Suppressor macrophage (primary cell): ENCODE measurements at places on chromosomes 12 and 14.

DNA sequence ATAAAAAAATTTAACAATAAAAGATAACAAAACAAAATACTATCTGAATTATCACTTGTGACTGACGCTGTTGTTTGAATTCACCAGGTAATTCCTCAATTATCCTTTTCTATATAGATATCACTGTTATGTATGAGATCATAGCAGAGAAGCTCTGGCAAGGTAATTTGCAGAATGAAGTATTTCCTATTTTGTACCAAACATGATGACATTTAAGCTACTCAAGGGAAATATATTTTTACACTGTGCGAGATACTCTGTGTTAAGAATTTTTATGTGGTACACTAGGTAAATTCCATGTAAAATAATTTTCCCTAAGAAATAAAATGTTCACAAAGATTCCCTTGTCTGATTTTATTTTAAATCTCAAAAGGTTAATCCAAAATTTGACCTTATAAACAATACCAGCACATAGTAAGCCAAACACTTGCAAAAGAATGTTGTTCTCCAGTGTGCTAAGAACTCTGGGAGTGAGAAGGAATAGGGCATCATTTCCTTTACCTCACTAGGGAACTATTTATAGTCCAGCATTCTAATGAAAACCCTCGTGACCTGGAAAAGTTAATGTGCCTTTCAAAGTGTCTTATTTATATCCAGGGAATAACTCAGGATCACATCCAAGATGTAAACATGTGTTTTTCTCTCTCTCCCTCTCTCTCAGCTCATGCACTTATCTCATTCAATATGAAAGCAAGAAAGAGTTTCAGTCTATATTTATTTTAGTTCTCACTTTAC, 115.2 kb upstream of the RAP1B start:
- no peak for DNase-seq

DNA sequence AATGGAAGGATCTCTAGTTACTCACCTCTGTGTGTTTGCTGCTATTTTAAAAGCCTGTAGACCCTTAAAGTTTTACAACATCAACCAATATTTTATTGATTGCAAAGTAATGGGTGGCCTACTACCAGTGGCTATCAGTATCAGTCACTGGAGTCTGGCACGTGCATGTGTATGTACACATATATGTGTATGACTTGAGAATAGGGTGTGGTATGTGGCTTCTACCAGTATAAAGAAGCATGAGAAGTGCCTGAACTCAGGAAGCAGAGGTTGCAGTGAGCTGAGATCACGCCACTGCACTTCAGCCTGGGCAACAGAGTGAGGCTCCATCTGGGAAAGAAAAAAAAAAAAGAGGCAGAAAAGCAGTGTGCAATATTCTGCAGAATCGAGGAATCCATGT, 45.5 kb upstream of the GAS2L3 start:
- DNase-seq, result no peak

GRCh38 chr12:94211021-94211420, 62.6 kb downstream of the PLXNC1 start:
- no peak for DNase-seq

- no peak for DNase-seq
Measured at GRCh38 chr14:100294963-100295330, 11.3 kb downstream of the SLC25A29 start.

- DNase-seq, result no peak
Measured at GRCh38 chr12:26156201-26156871, 31.5 kb upstream of the BHLHE41 start.

GRCh38 chr14:36021591-36022320, 154.8 kb downstream of the PTCSC3 start:
- DNase-seq, result no peak

- DNase-seq, result no peak
Measured at GRCh38 chr14:98131406-98131805, 1140.6 kb downstream of the BCL11B start.

- DNase-seq, result peak; percentile 89
Measured at GRCh38 chr12:7806863-7807487, 17.8 kb downstream of the NANOG start.

DNA sequence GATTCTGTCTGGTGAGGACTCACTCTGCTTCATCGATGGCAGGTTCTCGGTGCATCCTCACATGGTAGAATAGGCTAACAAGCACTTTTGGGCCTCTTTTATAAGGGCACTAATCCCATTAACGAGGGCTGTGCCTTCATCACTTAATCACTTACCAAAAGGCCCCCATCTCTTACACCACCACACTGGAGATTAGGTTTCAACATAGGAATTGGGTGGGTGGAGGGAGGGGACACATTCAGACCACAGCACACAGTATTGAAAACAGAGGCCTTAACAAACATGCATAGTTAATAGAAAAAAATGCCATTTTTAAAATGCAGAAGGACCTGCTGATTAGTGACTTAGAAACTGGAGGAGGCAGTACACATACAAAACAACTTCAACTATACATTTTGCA, 61.6 kb downstream of the SPPL3 start:
- no peak for DNase-seq

GRCh38 chr12:26748412-26748740, 84.6 kb downstream of the ITPR2 start:
- no peak for DNase-seq

DNA sequence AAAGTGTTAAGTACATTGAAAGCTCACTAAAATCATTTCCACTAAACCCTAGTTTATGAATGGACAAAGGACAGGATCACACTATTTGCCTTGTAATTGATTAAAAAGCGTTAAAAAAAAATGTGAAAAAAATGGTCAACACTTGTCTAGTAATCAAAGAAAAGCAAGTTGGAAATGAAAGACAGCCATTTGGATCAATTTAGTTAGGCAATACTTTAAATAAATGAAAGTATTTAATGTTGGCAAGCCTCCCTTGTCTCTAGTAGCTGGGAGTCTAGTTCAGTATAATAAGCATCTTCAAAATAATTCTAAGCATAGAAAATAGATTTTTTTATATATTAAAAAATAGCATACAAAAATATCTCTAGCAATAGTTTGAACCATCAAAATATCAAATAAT, 14.2 kb upstream of the CNIH1 start:
- no peak for DNase-seq

DNA sequence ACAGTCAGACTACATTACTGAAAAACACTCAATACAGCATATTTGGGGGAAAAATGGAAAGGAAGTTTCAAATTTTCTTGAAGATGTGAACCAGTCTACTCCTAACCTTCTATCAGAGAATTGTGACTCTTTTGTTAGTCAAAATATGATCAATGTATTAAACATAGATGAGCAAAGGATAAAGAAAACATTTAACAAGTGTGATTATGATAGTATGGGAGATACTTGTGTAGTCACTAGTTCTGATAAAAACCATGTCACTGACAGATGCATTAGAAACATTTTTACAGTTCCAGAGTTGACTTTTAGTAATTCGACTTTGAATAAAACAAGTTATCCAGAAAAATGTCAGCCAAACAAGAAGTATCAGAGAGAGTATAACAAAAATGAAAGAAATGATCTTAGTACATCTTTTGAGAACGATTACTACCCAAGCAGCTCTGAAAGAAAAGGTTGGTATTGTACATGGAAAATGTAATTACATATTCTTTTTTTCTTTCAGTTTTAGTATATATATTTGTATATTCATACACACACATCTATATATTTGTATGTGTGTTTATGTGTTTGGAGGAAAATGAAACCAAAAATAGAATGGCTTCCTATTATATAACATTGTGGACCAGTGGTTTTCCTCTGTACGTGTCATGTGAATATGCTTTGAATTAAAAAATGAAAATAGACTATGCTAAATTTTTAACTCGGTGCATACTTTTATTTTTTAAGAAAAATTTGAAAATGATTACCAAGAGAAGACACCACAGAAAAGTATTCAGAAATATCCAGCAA, 63.3 kb upstream of the ABCD2 start:
- no peak for DNase-seq

DNA sequence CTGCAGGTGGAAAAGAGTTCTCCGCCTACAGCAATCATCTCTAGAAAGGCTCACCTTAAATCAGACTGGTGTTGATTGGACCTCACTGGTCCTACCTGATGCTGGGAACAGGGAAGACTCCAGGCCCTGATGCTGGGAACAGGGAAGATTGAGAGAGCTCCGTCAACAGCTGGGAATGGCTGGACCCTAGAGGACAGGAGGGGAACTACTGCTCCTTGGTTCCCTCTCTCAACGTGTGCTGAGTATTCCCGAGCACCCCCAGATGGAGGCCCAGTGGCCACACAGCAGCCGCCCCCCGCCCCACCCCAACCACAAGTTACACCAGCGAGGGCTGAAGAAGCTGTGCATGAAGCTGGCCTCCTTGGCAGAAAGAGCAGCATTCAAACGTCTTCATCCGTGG, 240.3 kb downstream of the SLC15A4 start:
- DNase-seq, result no peak

GRCh38 chr14:86442135-86442534, 912.2 kb downstream of the FLRT2 start:
- peak; percentile 31 for DNase-seq

DNA sequence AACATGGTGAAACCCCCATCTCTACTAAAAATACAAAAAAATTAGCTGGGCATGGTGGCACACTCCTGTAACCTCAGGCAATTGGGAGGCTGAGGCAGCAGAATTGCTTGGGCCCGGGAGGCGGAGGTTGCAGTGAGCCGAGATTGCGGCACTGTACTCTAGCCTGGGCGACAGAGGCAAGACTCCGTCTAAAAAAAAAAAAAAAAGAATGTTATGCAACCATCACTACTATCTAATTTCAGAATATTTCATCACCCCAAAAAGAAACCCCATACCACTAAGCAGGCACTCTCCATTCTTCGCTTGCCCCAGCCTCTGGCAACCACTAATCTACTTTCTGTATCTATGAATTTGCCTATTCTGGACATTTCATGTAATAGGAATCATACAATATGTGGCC, 68.8 kb upstream of the AMN start:
- DNase-seq, result peak; percentile 25

DNA sequence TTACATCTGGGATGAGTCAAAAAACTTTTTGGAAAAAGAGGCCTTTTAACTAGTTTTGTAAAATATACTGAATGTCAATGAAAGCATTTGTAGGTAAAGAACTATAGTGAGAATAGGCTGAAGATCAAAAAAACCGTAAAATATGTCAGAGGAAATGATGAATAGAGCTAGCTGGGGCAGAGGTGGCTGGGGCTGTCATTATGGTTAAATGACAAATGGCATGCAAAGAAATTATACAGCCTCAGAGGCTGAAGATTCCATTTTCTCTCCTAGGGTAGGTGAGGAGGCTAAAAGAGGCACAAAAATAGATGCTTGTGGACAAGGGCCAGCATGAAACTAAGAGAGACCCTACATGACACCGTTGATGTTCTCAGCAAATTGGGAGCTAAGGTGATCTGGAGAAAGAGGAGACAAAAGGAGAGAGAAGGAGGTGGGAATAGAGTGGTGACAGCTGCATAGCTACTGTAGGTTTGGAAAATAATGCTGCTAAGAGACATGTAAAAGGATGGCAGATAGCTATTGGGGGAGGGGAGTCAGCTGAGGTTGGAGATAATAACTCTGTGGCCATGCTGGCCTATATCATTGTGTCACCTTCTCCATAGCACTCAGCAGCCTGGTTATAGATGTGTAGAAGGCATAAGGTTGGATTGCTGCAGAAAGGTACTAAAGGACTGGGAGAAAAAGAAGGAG, 63.8 kb downstream of the ABCC9 start:
- no peak for DNase-seq

GRCh38 chr12:105698075-105698474, 367.6 kb downstream of the C12orf75 start:
- DNase-seq, result no peak

- DNase-seq, result no peak
Measured at GRCh38 chr14:36582011-36582873, at the start of gene NKX2-8. NKX2-8 (minus strand) TSS chr14:36582614; CDS start chr14:36582389, 225 bp downstream.

DNA sequence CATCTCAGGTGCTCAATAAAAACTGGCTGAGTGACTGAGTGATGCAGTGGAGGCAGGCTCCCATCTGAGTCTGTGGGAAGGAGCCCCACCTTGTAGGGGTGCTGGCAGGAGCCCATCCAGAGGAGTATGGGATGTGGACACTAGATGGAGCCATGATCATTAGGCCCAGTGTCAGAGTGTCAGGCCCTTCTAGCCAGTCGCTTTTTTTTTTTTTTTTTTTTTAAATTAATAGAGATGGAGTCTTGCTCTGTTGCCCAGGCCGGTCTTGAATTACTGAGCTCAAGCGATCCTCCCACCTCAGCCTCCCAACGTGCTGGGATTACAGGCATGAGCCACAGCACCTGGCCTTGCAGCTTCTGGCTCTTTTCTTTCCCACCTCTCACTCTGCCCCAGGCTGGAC, 11.5 kb downstream of the RITA1 start:
- peak; percentile 88 for DNase-seq

DNA sequence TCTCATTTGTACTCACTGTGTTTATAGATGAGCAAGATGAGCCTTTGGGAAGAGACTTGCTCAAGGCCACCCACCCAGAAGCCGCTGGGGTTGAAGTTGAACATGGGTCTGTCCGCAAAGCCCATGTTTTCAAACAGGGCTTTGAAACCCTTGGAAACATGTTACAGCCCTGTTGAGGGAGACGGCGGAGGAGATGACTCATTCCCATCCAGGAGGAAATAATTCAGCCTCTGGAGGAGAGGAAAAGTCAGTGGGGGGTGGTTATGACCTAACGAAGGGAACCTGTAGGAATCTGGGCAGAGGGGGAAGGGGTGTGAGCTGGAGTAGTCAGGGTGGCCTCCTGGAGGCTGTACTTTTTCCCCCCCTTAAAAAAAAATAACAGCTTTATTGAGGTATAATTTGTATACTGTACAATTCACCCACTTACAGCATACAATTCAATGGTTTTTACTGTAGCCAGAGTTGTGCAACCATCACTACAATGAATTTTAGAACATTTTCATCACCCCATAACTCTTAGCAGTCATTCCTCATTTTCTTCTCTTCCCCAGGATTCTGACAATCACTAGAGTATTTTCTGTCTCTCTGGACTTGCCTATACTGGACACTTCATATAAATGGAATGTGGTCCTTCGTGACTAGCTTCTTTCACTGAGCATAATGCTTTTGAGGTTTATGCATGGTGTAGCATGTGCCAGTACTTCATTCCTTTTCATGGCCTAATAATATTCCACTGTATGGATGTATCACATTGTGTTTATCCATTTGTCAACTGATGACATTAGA, 1.9 kb upstream of the RIN3 start:
- peak; percentile 42 for DNase-seq

DNA sequence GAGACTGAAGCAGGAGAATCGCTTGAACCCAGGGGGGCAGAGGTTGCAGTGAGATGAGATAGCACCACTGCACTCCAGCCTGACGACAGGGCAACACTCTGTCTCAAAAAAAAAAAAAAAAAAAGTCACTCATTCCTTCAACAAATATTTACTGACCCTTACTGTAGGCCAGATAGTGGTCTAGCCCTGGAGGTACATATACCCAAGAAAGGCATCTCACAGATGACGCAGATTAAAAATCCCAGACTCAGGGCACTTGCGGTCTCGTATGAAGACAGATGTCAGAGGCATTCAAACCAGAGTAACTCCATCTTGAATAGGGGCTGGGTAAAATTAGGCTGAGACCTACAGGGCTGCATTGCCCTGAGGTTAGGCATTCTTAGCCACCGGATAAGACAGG, 44.8 kb downstream of the CLMN start:
- no peak for DNase-seq

DNA sequence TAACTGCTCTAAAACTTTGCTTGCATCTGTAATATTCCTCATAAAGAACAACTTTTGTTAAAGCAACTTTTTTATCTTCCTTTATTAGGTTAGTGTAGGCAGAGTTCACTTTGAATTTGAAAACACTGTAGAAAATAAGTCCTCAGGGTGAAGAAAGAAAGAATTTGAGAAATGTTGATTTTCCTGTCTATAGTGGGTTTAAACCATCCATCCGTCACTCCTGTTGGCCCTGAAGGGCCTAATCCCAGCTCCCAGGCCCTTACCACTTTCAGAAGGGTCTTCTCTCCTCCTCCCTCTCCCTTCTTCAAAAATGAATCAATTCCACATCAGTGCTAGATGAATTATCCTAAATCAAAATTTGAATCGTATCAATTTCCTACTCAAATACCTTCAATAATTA, 4.9 kb upstream of the SLC2A3 start:
- no peak for DNase-seq
